ENCODE measurements at places on chromosomes 6 and 20.

DNA sequence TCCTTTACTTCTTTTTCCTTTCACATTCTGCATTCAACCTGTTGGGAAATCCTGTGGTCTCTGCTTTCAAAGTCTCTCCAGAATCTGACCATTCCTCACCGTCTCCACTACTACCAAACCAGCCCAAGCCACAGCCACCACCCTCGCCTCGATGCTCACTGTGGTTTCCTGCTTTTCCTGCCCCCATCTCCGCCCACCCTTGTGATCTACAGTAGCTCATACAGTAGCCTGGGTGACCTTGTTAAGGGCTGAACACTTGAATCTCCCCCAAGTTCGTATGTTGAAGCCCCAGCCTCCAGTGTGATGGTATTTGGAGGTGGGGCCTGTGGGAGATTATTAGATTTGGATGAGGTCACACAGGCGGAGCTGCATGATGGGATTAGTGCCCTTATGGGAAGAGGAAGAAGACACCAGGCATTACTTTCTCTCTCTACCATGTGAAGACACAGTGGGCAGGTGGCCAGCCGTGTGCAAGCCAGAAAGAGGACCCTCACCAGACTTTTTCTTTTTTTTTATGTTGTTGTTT lies 189.0 kb upstream of the UST start:
- DNase-seq, result no peak

GRCh38 chr20:38726804-38727606 lies 2.7 kb downstream of the SLC32A1 start:
- DNase-seq, result no peak

- no peak for DNase-seq
Observed at GRCh38 chr6:144639654-144640053, 354.5 kb downstream of the UTRN start.

DNA sequence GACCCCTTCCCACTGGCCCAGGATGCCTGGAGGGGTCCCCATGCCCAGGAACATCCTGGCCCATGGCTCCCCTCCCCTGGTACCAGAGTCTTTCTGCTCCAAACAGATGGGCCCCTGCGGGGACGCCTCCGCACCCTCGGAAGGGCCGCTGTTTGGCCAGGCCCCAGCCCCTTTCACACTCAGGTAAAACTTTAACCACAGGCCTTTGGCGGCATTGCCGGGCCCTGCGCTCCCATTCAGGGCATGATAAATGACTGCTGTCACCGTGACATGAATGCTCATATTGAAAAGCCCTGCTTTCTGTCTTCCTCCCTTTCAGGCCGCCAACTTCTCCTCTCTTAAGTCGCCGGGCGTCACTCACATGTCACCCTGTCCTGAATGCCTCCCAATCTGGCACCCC lies 141.5 kb upstream of the TOP1 start:
- no peak for DNase-seq

DNA sequence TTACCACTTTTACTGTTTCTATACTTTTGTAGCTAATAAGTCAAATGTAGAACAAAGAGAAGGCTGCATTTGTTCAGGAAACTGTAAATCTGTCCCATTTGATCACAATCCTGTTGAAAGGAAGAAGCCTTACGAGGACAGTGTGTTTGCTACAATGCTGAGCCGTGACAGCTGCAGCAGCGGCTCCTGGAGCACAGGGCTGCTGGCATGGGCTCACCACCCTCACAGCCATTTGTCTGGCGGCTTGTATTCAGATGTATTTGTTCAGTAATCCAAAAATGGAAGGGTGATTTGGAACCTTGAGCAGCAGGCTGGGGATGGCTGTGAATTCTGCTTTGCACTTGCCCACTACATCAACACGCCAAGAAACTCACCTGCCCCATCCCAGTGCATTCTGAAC lies 5.7 kb downstream of the TUBB2A start:
- no peak for DNase-seq

GRCh38 chr20:609371-609964 lies 641 bp downstream of the TCF15 start:
- no peak for DNase-seq

- no peak for DNase-seq
Observed at GRCh38 chr6:43963203-43963602, 164.0 kb downstream of the MRPL14 start.

DNA sequence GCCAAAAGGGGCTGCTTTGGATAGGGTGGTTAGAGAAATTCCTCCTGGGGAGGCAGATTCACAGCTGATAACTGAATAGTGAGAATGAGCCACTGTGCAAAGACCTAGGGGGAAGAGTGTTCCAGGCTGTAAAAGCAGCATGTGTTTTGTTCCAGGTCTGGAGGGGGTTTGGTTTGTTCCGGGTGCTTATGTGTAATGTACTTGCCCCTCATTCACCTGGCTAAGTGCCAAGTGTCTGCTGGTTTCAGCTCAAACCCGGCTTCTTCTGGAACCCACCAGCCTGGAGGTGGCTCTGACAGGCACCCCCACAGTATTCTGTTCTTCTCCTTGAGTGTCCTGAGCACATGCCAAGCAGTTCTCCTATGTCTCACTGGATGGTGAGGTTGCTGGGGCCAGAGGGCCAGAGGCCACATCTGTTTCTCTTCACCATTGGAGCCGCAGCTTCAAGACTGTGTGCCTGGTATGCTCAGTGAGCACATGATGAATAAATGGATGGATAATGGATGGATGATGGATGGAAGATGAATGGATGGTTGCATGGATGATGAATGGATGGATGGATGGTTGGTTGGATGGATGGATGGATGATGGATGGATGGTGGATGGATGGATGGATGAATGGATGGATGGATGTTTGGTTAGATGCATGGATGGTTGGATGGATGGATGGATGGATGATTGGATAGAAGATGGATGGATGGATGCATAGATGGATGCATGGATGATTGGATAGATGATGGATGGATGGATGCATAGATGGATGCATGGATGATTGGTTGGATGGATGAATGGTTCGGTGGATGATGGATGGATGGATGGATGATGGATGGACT lies 227.6 kb downstream of the BMP7 start:
- DNase-seq, result no peak
